ENCODE measurements at places on chromosomes 7 and 10. TPM values are rescaled to one million over a fixed set of nuclear protein-coding genes. Genes with fewer than 3 reads are reported as not detected.

Gene LRRN3
- 15.9 TPM for total RNA-seq

Gene CPN1
- not detected for total RNA-seq

Gene FOXP2
- 28.2 TPM for total RNA-seq

Gene CASP2
- 20.1 TPM for total RNA-seq

Gene TBX20
- 0.27 TPM for total RNA-seq

DNA sequence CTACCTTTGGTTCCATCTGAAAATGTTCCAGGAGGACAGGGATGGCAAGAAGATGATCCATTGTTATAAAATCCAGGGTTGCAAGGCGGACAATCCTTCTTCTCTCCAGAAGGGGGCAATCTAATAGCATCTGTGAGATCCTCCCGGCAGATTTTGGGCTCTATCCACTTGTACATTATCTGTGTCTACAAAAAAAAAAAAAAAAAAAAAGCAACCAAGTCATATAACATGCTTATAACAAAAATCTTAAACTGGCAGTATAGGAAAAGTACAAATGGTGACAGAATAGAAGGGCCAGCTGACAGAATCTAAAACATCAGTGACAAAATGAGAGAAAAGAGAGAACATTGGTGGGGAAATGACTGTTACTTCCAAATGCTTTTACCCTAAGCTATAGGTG, 132.7 kb downstream of the ELAPOR2 start:
- H3K36me3 ChIP-seq, result no peaks in the 10 kb centered on the region
- H3K4me1 ChIP-seq, result no peaks in the 10 kb centered on the region
- no peaks in the 10 kb centered on the region for H3K27me3 ChIP-seq
- peak; percentile 28 for DNase-seq

DNA sequence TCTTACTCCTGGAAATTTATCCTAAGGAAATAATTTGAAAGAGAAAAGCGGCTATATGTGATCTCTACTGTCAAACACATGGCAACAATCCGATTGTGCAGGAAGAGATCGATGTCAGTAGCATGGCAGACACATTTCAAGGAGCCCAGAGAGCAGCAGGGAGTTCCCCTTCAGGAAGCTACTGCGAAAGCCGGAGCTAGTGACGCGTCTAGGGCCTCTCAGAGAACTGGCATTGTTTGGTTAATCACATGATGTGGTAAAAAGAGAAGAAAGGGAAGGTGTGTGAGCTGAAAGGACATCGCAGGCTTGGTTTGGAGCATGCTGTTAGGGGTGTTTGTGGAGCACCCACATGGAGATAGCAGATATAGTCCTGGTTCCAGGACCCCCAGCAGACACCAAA, 74.9 kb downstream of the BEND7 start:
- peak; percentile 44 for DNase-seq
- H3K36me3 ChIP-seq, result no peaks in the 10 kb centered on the region
- no peak overlapping the region for H3K4me3 ChIP-seq
- no peak overlapping the region for H3K27ac ChIP-seq

DNA sequence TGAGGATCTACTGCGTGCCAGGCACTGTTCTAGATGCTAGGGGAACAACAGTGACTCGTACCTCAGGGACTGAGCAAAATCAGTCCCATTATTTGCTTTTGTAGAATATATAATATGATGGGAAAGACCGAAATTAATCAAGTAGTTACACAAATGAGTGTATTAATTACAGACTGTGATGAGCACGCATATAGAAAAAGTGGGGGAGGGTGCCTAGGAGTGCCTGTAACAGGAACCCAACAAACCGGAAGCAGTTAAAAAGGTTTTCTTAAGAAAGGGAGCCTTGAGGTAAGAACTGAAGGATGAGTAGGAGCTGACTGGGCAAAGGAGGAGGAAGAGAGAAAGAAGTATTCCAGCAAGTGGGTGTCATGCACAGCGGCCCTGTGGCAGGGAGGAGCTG, 28.2 kb upstream of the IL6 start:
- no peak overlapping the region for H3K27ac ChIP-seq
- H3K36me3 ChIP-seq, result no peaks in the 10 kb centered on the region
- H3K4me3 ChIP-seq, result no peak overlapping the region
- H3K27me3 ChIP-seq, result no peaks in the 10 kb centered on the region
- peaks cover 22% of the 10 kb centered on the region for H3K4me1 ChIP-seq

DNA sequence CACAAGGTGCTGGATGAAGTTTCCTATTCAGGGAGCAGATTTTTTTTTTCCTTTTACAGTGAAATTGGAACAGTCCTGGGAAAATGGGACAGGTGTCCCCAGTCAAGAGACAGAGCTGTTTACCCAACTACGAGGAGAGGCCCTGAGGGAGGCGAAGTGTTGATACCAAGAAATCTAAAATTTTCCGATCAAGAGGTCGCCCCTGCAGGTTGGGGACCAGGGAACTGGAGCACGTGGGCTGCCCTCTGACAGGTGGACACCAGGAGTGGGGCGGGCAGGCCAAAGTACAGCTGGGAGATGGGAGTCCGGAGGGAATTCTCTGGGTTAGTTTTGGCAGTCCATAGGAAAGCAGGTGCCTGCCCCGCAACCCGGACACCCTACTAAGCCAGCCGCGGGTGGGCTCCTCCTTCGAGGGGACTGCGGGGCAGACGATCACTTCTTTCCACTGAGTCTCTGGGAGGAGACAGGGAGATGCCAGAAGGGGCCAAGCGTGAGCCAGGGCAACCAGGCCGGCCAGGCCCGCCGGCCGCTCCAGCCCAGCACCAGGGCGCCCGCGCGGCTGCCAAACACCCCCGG, 965 bp upstream of the CAMK1D start:
- H3K27me3 ChIP-seq, result no peaks in the 10 kb centered on the region
- peaks cover 14% of the 10 kb centered on the region for H3K4me1 ChIP-seq
- H3K36me3 ChIP-seq, result no peaks in the 10 kb centered on the region

Data from thyroid gland (tissue), 4 donors.